Stimulated activated CD4-positive, alpha-beta T cell treated with anti-CD3 and anti-CD28 coated beads, Interleukin-15, amount 100 ng/mL, for 48 hours (primary cell): ENCODE measurements at places on chromosomes 3 and 15.

- DNase-seq: no peak
Measured at GRCh38 chr3:122409446-122409845, 6.4 kb downstream of the WDR5B start.

DNA sequence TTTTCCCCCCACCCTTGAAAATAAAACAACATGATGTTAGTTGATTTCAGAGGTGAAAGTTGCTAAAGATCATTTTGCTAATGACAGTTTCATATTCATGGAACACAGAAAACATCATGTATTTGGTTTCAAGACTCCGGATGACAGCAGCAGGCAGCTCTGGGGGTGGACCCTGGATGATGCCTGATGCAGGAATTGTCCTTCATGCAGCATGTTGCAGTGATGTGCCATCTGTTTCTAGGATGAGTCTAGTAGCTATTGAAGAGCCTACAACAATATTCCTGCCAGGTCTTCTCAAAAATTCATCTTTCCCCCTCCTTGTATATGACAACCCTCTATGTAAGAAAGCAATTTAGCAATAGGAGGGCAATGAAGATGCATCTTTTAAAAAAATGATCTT, 108.3 kb downstream of the SV2B start:
- no peak for DNase-seq

DNA sequence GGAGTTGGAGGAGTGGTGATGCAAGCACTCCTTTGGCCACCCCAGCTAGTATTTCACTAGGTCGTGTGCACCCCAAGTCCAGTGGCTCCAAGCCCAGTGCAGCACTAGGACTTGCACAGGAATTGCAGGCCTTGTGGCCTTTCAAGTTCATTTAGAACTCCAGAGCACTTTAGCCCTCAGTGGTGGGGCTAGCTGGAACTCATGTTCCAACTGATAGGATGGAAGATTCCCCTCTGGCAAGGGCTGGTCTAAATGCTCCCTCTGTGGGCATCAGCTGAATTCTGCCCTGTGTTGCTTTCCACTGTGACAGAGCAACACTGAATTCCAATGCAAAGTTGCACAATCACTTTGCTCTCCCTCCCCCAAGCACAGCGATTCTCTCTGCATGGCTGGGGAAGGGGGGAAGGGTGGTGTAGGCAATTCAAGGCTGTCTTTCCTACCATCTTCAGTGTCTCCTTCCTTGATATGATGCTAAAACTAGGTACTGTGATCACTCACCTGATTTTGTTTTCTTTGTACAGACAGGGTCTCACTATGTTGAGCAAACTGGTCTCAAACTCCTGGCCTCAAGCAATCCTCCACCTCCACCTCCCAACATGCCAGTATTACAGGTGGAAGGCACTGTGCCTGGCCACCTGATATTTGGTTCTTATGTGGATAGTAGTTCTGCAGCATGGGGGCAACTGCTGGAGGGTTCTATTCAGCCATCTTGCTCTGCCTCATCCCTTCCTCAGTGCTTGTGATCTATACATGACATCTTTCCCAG, 10.3 kb downstream of the USF3 start:
- DNase-seq: no peak

DNA sequence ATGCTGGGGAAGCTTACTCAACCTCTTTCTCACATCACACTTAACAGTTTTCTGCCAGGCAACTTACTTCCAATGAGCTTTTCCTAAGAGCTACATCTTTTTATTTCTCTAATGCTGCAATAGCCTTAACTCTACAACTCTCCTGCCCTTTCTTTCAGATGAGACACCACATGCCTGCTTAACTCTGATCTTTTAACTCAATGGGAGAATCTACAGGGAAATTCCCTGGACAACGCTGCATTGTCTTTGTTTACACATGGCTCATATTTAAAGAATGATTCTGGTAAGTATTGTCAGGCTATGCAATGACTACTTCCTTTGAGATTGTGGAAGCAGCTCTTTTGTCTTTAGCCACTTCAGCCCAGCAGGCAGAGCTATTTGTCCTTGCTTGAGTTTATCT, 353.1 kb upstream of the BCHE start:
- DNase-seq: no peak

- DNase-seq: no peak
Measured at GRCh38 chr3:132605374-132605792, 8.3 kb downstream of the ACKR4 start.

GRCh38 chr3:12773710-12774086, 14.6 kb upstream of the TMEM40 start:
- DNase-seq: no peak

- DNase-seq: no peak
Measured at GRCh38 chr15:62902821-62903220, 139.7 kb upstream of the TPM1 start.

DNA sequence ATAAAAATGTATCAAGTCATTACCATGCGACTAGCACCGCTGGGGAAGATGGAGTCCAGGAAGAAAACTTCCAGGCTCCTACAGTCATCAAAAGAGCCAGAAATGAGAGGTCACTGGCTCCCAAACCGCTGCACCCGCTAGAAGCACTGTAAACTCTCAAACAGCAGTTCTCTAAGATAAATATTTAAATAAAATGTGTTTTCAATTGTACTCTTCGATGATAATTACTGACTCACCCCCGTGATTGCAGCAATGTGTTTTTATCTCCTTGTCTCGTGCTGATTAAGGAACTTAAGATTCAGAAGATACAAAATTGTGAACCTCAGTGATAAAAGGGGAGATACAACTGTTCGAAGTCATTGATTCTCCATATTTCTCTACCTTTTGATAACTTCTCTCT, 45.8 kb upstream of the FOXP1 start:
- no peak for DNase-seq

DNA sequence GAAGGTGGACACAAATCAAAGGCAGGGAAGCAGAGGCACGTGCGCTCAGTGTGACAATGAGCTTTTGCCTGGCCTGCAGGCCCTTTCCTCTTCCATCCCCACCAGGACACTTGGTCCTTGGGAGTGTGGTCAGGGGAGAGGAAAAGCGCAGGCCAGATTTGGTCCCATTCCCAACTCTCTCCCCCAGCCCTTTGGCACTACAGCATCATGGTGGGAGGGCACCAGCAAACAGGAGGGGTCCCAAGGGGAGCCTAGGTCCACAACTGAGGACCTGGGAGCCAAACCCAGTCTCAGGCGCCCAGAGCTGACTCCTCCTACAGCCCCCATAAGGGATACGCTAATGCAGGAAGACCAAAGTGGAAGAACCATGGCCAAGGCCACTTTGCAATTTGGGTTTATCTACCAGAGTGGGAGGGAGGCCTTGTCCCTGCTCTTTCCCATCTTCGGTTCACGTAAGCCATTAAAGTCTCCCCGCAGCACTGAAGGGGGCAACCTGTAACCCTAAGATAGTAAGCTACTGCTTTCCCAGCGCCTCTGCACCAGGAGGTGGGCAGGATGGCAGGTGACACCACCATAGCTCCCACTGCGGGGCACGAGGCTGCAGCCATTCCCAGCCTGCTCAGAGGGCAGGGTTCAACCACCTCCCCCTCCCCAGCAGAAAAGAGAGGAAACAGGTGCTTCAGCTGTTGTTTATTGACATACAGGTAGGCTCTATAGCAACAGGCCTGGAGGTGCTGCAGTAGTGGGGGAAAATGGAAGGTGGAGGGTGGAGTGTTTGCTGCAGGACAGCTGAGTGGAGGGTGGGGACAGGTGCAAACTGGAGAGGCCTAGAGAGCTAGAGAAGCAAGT, 993 bp upstream of the GRAMD2A start:
- DNase-seq: no peak

DNA sequence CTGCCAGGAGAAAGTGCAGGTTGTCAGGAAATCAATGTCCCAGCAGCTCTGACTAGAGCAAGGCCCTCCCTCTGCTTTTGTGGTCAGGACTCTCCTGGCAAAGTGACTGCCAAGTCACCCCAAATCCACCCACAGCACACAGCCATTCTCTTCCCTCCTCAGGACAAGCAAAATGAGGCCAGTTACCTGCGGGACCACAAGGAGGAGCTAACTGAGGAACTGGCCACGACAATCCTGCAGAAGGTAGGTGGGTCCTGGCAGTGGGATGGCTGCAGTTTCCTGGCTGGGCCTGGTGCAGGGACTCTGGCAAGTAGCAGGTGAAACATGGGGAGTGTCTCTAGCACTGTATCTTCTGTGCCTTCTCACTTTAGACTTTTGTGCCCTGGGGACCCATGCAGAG, 142.5 kb upstream of the EIF1B start:
- DNase-seq: no peak

- no peak for DNase-seq
Measured at GRCh38 chr15:97483232-97483631, 477.3 kb upstream of the ARRDC4 start.

DNA sequence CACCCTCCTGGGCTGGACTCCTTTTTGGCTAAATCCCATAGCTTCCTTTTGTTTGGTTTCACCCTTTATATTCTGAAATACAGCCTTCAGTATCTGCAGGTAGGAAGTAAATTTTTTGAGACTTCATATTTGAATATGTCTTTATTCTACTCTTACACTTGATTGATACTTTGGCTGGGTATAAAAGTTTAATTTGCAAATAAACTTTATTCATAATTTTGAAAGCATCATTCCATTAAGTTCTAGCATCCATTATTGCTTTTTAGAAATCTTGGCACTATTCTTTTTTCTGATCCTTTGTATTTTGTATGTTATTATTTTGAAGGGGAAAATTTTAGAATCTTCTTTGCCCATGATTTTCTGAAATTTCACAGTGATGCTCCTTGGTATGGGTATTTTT, 41.3 kb upstream of the FILIP1L start:
- DNase-seq: no peak

- DNase-seq: no peak
Measured at GRCh38 chr3:127853681-127854080, 31.4 kb upstream of the MGLL start.

- DNase-seq: no peak
Measured at GRCh38 chr3:117079997-117080396, 370.4 kb downstream of the TUSC7 start.

DNA sequence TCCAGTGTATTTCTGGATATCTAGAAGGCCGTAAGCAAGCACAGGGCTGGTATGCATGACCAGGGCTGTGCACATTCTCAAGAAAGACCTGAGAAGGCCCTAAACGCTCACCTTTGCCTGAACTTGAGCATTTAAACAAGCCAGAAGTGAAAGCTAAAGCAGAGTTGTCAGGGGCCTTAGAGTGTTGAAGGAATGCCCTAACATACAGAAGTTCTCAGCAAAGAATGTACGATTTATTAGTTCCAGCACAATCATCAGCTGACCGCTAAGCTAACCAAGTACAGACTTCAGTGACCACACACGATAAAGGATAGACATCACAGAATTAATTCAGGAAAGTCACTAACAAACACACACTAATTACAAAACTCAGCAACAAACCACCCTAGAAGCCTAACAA, 8.7 kb downstream of the HLTF start:
- DNase-seq: no peak

DNA sequence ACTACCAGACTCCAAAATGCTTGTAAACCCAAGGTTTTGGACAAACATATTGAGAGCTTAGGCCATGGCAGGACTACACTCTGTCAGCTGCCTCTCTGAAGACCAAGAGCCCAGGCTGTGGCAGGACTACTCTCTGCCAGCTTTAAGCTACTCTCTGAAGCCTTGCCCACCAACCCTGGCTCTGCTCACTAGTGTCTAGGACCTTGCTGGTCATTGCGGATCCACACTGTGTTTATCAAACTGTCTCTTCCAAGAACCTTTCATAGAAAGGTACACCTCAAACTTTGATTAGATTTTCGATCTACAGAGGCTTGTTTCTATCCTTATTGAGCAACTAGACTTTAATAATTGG, 41.9 kb upstream of the MME start:
- DNase-seq: no peak

- no peak for DNase-seq
Measured at GRCh38 chr3:12430086-12430485, 54.2 kb upstream of the TSEN2 start.

DNA sequence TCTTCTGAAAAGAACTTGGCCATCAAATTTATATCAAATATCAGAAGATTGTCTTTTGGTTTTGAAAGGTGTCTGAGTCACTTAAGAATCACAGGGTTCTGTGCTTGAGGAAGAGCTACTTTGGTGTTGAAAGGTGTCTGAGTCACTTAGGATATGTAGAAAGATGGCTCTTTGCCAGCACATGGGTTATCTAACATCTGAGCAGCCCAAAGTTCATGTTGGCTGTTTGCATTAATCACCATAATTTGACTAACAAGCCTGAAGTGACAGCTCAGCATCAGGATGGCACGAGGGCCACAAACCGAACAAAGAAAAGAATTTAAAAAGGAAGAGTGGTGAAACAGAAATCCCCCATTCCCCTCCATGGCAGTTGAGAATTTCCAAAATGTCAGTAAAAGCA, 190.5 kb upstream of the CMC1 start:
- peak; percentile 18 for DNase-seq

DNA sequence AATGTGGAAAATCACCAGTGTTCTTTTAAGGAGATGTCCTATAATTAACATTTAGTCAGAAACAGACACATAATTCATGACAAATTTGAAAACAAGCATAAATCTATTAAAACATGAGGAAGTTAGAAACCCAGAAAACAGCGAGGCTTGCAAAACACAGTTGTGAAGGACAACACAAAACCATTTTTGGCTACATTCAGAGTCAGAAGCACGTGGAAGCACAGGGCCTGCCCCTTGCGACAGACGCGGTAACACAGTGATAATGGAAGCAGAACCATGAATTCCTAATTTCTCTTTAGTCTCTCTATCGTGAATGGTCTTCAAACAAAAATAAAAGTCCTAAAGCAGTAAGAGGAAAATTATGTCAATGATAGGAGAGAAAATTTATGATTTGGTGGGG, 12.2 kb downstream of the NCEH1 start:
- DNase-seq: no peak

DNA sequence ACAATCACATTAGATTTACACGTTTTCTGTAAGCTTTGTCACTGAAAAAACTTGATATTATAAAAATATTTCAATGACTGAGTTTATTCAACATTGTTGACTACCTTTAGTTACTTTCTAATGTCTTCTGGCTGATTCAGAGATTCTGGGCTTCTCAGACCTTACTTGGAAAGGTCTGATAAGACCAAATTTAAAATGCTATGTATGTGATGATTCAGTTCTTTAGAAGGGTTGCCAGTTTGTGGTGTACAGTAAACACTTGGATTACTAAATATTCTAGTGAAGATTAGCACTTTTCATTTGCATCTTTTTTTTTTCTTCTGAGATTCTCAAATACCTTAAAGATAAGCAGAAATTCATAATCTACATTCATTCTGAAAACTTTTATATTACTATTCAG, 49.8 kb downstream of the SGO1 start:
- no peak for DNase-seq

- DNase-seq: peak; percentile 1
Measured at GRCh38 chr3:135503760-135504686, 461.5 kb upstream of the PPP2R3A start.

GRCh38 chr15:37789881-37790280, 144.6 kb upstream of the TMCO5A start:
- DNase-seq: no peak

- DNase-seq: no peak
Measured at GRCh38 chr15:60757831-60758570, 279.1 kb upstream of the ICE2 start.

DNA sequence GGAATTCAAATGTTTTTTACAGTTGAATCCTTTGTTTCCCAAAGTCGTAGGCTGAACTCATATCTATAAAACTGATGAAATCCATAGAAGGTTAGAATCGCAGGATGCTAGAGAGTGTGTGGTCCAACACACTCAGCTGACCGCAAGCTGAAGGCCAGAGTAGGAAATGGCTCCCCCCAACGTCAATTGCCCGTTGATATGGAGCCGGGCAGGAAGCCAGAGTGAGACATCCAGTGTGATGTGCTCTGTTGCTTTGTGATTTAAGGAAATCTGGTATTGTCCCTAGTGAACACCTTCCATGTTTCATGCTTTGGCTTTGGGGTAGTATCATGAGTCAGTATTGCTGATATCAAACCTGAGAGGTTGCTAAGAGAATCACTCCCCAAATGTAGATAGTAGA, 5.8 kb upstream of the MEX3B start:
- DNase-seq: no peak
